Activated CD4-positive, alpha-beta T cell treated with anti-CD3 and anti-CD28 coated beads for 48 hours (primary cell): ENCODE measurements at places on chromosomes 13 and 19.

DNA sequence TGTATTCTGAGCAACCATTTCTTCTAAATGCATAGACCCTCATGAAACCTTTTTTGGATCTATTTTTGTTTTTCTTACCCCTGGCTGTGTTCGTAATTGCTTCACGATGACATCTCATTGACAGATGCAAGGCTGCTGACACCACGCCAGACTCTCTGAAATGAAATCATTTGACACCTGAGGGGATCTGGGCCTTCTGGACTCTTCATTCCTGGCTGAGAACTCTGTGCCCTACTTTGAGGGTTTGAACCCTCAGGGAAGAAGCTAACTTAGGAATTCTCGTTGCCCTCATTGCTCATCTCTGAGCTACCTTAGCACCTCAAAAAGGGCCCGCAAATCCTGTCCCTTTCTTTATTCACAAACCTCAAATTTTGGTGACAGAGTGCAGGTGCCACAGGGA lies 40.5 kb upstream of the NBEA start:
- DNase-seq, result no peak

- DNase-seq, result no peak
Observed at GRCh38 chr13:49216334-49216733, 3.8 kb upstream of the MLNR start.

- no peak for DNase-seq
Observed at GRCh38 chr19:54882758-54883157, 8.7 kb downstream of the FCAR start.

DNA sequence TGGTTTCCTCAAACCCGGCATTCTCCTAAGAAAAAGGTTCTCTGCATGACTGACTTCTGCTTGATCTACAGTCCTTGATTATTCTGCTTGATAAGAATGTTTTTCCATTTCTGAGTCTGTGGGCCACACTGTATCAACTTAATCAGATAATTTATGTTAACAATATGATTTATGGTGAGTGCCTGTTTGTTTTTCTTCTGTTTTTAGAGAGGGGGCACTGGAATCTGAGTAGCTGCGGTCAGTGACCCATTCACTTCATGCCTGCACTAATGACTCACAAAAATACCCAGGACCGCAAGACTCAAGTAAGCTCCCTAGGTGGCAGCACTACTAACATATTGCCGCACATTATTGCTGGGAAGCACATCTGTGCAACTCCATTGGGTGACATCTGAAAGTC lies 542.3 kb upstream of the ATXN8OS start:
- no peak for DNase-seq

GRCh38 chr19:41897820-41898219 lies 14.8 kb downstream of the ARHGEF1 start:
- DNase-seq, result no peak
